ENCODE measurements at places on chromosomes 2 and 18.
A peak's percentile ranks its signal among the peaks of the same experiment; 100 is the strongest.

- DNase-seq: no peak
Measured at GRCh38 chr2:191740759-191741158, 62.8 kb downstream of the NABP1 start.

- no peak for DNase-seq
Measured at GRCh38 chr18:48827291-48828193, 123.2 kb downstream of the SMAD7 start.

DNA sequence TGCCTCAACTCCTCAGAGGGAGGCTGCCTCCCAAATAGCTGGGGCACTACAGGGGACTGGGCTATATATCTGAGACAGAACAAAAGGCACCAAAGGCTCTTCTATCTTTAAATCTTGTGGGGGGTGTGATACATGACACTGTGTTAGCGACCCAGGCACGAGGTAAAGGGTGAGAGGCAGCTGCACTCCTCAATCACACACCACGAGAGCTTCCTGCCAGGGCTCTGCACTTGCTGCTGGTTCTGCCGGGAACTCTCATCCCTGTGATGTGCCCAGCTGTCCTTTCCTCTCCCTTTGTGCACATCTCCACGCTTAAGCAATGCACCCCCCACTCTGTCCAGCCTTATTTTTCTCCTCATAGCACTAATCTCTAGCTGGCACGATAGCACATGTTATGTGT lies 32.4 kb downstream of the NPC1 start:
- no peak for DNase-seq

GRCh38 chr2:217735034-217735433 lies 267.8 kb downstream of the TNS1 start:
- DNase-seq: no peak

GRCh38 chr2:127572841-127573240 lies 37.4 kb downstream of the MYO7B start:
- DNase-seq: no peak

- DNase-seq: no peak
Measured at GRCh38 chr2:207565736-207566500, 36.2 kb downstream of the CREB1 start.

GRCh38 chr18:78821396-78821795 lies 158.2 kb upstream of the SALL3 start:
- no peak for DNase-seq

GRCh38 chr2:57862727-57863126 lies 183.9 kb upstream of the VRK2 start:
- DNase-seq: no peak

DNA sequence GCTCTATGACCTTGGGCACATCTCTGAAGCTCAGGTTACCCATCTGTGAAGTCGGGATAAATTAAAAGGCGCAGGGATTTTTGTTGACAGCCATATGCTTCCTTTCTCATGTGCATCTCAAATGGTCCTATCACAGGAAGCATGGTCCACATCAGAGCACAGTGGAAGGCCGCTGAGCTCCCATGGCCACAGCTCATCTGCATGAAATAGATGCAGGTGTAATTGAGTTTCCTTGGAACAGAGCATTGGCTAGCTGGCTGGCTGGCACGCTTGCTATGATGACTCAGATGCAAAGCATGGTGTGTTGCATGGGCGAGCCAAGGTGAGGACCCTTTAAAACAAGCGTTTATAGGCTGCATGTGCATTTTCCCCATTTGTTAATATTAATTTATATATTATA lies 79.3 kb downstream of the TXNL1 start:
- DNase-seq: no peak

DNA sequence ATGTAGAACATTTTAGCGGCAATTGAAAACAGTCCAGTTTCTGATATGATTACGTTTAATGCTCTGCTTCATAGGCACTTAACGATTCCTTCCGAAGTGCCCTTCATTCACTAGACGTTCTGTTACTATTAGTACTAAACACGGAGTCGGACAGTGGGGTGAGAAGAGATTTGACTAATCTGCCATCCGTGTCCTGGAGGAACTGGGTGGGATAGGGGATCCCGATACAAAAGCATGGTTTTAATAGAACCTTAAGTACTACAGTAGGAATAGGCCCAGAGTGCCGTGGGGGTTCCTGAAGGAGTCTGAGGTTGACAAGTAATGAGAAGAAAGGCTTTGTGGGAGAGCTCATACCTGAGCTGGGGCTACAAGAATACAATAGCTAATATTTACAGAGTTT lies 631 bp downstream of the MORN2 start:
- DNase-seq: no peak

DNA sequence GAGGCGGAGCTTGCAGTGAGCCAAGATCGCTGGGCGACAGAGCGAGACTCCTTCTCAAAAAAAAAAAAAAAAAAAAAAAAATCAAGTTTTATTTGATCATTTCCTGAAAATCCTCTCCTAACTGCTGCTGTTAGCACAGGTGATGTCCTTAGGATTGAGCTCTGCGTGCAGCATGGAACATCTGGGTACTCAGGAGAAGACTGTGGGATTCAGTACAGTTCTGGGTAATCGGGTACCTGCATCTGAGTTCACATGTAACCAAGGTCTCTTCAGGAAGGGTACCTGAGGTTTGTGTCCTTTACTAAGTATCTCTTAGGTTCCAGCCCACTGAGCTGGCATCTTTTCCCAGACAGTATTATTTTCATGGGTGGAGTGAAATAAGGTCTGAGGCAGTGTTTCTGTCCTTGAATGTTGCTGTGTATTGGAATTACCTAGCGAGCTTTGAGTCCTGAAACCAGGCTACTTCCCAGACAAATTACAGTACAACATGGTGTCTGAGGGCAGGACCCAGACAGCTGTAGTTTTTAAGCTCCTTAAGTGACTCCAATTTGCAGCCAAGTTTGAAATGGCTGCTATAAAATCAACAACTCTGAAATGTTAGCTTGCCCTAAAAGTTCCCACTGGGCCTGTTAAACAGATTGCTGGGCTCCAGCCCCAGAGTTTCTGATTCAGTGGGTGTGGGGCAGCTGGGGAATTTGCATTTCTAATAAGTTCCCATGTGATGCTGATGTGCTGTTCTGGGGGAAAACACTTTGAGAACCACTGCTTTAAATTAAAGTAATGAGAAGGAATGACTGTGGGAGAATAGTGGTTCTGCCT lies 120.5 kb downstream of the PMAIP1 start:
- peak; percentile 76 for DNase-seq

GRCh38 chr2:60533101-60534051 lies 20.1 kb downstream of the BCL11A start:
- DNase-seq: peak; percentile 30

- DNase-seq: no peak
Measured at GRCh38 chr2:20611077-20611843, 39.6 kb downstream of the HS1BP3 start.

- DNase-seq: no peak
Measured at GRCh38 chr2:219325657-219326315, 6.8 kb downstream of the RESP18 start.

GRCh38 chr2:101958061-101958460 lies 33.7 kb upstream of the IL1R2 start:
- DNase-seq: no peak

DNA sequence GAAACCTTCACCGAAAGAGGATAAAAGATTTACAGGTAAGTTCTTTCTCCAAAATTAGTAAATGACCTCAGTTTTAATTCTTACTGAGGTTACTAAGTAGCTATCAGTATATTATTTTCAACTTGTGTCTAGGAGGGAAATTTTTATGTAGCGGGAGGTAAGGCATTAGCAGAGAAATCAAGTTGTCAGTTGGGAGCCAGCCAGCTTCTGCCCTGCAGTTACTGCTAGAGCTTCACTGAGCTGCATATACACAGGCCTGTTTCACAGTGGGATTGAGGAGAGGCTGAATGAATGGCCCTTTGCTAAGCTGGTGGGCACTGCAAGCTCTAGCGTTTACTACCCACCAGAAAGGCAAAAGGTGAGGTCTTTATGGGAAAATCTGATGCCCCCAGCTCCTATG lies 105.7 kb downstream of the ACAA2 start:
- no peak for DNase-seq

DNA sequence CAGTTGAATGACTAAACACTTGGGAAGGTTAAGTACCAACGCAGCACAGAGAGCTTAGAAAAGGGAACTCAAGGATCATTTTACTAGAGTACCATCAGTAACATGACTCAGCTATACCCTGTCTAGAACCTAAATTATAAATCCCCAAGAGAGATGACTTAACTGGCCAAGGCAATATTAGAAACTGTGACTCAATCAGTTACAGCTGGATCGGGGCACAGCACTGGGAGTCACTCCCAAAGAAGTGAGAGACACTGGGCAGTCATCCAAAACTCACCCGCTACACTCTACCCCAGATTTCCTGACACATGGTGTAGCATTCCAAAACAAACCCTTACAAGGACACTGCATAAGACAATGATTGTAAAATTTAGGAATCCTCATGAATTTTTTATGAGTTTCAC lies 17.7 kb downstream of the IWS1 start:
- peak; percentile 100 for DNase-seq

DNA sequence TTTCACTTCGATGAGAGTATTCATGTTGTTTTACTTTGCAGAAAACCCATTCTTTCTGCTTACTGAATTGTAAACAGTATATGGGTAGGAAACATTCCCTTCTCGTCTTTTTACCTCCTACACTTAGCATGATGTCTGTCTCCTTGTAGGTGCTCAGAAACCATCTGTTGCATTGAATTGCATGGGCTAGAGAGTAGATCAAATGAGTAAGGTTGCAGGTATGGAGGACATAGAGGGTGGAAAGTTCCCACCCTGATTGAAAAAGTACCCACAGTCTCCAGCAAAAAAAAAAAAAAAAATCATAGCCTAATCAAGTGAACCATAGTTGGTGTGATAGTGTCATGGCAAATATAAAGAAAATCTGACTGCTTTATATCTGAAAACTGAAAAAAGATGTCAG lies 1.7 kb downstream of the CYTIP start:
- DNase-seq: no peak

- no peak for DNase-seq
Measured at GRCh38 chr2:192196421-192197194, 1.9 kb upstream of the TMEFF2 start.

- DNase-seq: no peak
Measured at GRCh38 chr2:3433776-3434400, 54.4 kb downstream of the TRAPPC12 start.

Data from GM04503 (cell line).